ENCODE measurements at places on chromosomes 12 and 14.
A peak's percentile ranks its signal among the peaks of the same experiment; 100 is the strongest.

- DNase-seq = no peak
Observed at GRCh38 chr12:63362791-63363190, 211.8 kb upstream of the AVPR1A start.

DNA sequence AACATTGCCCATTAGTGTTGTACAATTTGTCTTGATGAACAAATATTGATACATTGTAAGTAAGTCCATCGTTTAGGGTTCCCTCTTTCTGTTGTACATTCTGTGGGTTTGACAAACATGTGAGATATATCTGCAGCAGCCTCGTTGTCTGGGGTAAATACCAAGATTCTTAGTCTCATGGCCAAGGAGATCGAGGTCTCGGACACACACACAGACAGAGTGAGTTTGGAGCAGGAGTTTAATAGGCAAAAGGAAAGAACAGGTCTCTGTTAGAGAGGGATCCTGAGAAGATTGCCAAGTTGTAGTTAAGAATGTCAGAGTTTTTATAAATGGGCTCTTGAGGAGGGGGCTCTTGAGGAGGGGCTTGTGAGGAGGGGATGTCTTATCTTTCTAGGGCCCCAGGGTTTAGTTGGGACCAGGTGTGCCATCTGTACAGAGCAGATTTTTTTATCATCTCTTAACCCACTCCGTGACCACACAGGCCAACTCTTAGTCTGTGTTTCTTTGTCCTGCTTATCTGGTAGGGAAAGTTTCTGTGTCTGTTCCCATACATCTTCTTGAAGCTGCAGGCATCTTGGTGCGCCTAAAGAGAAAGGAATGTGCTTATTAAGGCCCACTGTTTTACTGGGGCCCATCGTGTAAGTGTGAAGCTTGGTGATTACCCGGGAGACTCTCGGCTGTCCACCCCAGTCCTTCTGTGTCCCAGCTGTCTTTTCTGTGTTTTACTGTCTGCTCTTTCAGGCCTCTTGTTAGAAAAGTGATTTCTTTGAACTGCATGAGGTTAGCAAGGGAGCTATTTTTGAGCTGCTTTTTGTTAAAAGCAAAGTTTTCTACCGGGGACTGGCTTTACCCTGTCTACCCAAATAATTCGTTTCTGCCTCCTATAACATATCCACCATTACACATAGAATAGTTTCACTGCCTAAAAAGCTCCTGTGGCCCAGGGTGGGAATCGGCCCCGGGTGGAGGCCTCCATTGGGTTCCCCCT is 22.4 kb upstream of the CLEC2D start:
- DNase-seq = peak; percentile 32

GRCh38 chr12:8870586-8870985 is 43.7 kb upstream of the PHC1 start:
- DNase-seq = no peak

DNA sequence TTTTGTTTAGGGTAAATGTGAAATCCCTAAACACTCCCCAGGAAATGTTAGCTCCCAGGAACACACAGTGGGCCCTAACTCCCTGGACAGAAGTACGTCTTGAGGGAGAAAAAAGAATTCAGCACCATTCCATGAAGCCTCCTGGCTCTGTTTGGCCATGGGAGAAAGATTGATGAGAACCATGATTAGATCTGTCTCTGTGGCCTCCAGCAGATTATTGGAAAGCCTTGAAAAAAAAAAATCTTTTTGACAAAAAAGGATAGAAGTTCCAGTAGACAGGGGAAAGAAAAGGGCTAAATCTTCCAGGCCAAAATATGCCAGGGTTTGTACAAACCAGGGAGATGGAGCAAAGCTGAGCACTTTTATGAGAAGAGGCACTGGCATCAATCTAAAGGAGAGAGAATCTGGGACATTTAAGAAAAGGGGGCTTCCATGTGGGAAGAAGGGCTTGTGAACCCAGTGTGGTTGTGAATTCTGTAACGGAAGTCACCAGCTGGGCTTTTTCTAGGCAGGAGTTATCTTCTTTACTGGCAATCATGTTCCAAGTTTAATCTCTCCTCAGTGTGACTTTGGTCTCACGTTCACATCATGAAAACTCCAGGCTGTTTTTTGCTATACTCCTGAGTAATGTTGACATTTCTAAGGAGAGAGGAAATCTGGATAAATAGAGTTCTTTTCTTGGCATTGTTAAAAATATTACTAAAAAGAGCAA is 426.7 kb downstream of the RAD51B start:
- peak; percentile 67 for DNase-seq

DNA sequence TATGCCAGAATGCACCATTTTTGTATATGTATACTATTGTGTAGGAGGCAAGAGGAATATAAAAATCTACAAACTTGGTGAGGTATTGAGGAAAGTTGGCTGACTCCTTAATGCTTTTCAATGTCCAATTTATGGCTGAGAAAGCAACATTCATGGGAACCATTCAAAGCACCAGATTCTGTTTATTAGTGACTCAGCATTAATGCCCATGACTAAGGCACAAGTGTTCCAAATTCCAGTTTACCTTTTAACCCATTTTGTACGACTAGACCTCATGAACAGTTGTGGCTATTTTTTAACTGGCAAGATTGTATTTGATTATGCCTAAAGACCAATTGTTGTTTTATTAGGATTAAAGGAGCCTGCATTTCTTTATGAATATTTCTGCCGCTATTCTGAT is 375.4 kb upstream of the ATP2B1 start:
- DNase-seq = no peak

DNA sequence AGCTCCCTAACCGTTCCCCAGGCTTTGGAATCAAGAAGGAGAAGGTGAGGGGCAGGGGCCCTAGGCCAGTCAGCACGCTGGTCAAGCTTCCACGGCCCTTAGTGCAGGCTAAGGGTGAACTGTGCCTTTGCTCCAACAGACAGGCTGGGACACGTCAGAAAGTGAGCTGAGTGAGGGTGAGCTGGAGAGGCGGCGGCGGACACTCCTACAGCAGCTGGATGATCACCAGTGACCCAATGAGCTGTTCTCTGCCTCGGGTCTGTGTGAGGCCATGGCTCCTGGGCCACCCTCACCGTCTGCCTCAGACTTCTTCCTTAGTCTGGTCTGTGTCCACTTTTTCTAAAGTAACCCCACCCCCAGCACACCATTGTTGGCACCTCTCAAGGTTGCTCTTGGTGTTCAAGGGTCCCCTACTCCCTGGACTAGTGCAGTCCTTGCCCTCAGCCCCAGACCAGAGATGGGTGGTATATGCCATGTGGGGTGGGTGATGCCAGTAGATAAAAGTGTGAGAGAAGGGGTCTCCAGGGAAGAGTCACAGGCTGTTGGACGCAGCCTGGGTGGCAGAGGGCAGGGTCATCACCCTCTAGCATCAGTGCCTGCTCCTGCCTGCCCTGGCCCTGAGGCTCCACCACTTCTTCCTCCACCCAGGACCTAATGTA is 20.7 kb downstream of the PRPF40B start:
- no peak for DNase-seq
